Large intestine (tissue), 12 donors: ENCODE measurements at places on chromosomes 16 and 17. TPM values are rescaled to one million over a fixed set of nuclear protein-coding genes. Genes with fewer than 3 reads are reported as not detected.
A peak's percentile ranks its signal among the peaks of the same experiment; 100 is the strongest.

GRCh38 chr16:88921591-88921990 is 55.1 kb upstream of the PABPN1L start:
- no peak overlapping the region for H3K27ac ChIP-seq
- H3K36me3 ChIP-seq: no peaks in the 10 kb centered on the region
- H3K4me3 ChIP-seq: no peak overlapping the region
- no peak for DNase-seq
- peaks cover 6% of the 10 kb centered on the region for H3K4me1 ChIP-seq

SEZ6 gene
- 4.6 TPM for polyA plus RNA-seq

IL17C gene
- polyA plus RNA-seq: not detected

DNA sequence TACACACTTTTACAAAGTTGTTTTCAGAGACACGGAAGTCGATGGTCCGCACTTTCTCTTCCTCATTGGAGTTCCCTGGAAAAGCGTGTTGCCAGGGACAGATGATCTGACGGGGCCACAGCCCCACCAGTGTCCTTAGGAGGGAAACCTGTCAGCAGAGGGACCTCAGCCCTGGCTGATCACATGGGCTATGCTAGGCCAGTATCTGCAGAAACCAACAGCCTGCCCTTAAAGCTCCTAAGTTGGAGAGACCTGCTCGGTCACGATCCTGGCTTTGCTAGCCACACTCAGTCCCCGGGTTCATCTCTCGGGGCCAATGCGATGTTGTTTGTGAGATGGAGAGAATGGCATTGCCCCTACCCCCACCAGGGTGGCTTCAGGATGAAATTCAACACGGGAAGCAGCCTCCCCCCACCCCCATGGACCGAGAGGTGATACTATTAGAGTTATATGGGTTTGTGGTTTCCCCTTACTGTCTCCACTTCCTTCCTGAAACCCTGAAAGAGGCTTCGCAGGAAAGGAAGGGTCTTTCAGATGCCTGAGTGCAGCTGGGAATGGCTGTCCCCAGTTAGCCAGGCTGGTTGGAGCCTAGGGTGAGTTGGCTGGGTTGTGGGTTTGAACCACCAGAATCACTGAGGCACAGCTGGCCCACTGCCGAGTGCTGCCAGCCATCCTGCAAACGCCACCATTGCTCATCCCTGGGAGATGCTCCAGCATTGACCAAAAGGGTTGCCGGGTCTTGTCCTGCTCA is 16.6 kb downstream of the RMI2 start:
- no peak overlapping the region for H3K4me3 ChIP-seq
- no peak overlapping the region for H3K27ac ChIP-seq
- no peaks in the 10 kb centered on the region for H3K27me3 ChIP-seq

GRCh38 chr17:81115749-81116464 is 49.4 kb upstream of the PVALEF start:
- H3K4me1 ChIP-seq: peaks cover 3% of the 10 kb centered on the region
- H3K27me3 ChIP-seq: no peaks in the 10 kb centered on the region
- H3K27ac ChIP-seq: no peak overlapping the region
- H3K36me3 ChIP-seq: peaks cover 51% of the 10 kb centered on the region
- H3K4me3 ChIP-seq: no peak overlapping the region

HCRT gene
- 0.13 TPM for polyA plus RNA-seq

- H3K4me1 ChIP-seq: no peaks in the 10 kb centered on the region
- DNase-seq: no peak
- no peaks in the 10 kb centered on the region for H3K27me3 ChIP-seq
- H3K36me3 ChIP-seq: peaks cover 2% of the 10 kb centered on the region
Measured at GRCh38 chr16:15404792-15405191, 9.2 kb downstream of the MPV17L start.

CCDC144A gene
- 0.34 TPM for polyA plus RNA-seq

- peaks cover 49% of the 10 kb centered on the region for H3K4me1 ChIP-seq
- no peaks in the 10 kb centered on the region for H3K27me3 ChIP-seq
- DNase-seq: no peak
- H3K36me3 ChIP-seq: peaks cover 3% of the 10 kb centered on the region
Measured at GRCh38 chr17:3915581-3915994, 677 bp downstream of the P2RX1 start.

DNA sequence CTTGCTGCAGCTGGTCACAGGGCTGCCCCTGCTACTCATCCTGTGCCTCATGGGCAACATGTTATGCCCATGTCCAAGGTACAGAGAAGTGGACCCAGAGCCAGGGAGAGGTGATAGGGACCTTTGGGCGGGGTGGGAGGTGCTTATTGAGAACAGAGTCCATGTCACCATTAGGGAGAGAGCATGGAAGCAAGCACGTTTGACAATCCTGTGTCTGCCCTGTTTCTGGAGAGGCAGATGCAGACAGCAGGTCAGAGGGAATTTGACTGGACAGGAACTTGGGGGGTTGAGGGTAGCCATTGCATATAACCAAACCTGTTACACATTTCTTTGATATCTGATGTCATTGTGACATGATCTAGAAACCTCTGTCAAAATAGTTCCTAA is 14.3 kb upstream of the ARL4D start:
- peaks cover 30% of the 10 kb centered on the region for H3K4me1 ChIP-seq
- no peak overlapping the region for H3K4me3 ChIP-seq
- no peaks in the 10 kb centered on the region for H3K36me3 ChIP-seq
- DNase-seq: peak; percentile 95
- no peaks in the 10 kb centered on the region for H3K27me3 ChIP-seq

- no peak overlapping the region for H3K27ac ChIP-seq
- no peak overlapping the region for H3K4me3 ChIP-seq
- H3K4me1 ChIP-seq: no peaks in the 10 kb centered on the region
- no peaks in the 10 kb centered on the region for H3K27me3 ChIP-seq
Measured at GRCh38 chr16:76373998-76374397, 96.8 kb downstream of the CNTNAP4 start.

DNA sequence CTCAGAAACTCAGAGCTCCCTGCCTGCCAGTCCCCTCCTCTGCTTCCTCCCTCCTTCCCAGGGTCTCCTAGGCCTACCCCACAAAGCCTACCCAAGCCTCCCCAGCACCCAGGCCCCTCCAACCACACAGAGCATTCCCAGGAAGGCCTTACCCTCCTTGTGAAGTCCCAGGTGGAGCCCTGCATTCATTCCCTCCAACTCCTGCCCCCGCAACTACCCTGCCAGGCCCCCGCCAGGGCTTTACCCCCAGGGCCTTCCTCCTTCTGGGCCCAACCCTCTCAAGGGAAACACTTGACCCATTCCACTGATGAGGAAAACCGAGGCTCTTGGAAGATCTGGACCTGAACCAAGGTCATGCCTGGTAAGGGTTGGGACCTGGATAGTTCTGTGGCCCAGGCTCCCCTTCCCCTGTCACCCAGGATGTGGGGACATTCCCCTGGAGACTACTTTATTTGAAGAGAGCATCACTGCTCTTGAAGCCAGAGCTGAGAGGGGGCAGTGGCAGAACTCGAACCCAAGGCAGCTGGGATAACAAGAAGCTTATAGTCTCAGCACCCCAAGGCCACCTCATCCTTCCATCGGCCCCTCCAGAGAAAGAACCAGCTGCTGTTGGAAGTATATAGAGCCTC is 12.5 kb downstream of the PLLP start:
- no peak overlapping the region for H3K4me3 ChIP-seq
- peaks cover 67% of the 10 kb centered on the region for H3K4me1 ChIP-seq
- DNase-seq: no peak
- H3K27me3 ChIP-seq: no peaks in the 10 kb centered on the region
- peaks cover 9% of the 10 kb centered on the region for H3K36me3 ChIP-seq

GRCh38 chr17:7817643-7817964 is 16.4 kb upstream of the KDM6B start:
- H3K27me3 ChIP-seq: no peaks in the 10 kb centered on the region
- DNase-seq: no peak
- no peaks in the 10 kb centered on the region for H3K4me1 ChIP-seq
- no peaks in the 10 kb centered on the region for H3K36me3 ChIP-seq

- DNase-seq: no peak
- H3K36me3 ChIP-seq: peaks cover 22% of the 10 kb centered on the region
- H3K27me3 ChIP-seq: no peaks in the 10 kb centered on the region
- H3K4me1 ChIP-seq: peaks cover 42% of the 10 kb centered on the region
- peak overlapping the region; percentile 94 for H3K4me3 ChIP-seq
- peak overlapping the region; percentile 96 for H3K27ac ChIP-seq
Measured at GRCh38 chr16:25013751-25014499, 1.2 kb downstream of the ARHGAP17 start.

NPIPB8 gene
- polyA plus RNA-seq: 2.5 TPM

SLC47A1 gene
- 1.1 TPM for polyA plus RNA-seq

DNA sequence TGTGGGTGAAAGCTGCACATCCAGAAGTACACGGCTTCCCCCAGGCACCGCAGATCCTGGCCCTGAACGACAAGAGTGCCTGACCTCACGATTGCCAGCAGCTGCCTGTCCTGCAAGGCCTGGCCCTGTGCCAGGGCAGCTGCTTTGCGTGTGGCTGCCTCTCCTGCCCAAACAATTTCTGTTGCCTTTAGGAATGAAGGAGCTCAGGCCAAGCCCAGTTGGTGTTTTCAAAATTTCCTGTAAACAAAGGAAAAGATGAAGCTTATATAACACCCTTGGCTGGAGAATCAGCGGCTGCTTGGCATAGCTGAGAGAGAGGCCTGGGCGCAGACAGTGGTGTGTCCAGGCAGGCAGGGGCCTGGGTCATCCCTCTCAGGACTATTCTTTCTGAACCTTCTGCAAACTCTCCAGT is 11.7 kb upstream of the SLC47A2 start:
- H3K36me3 ChIP-seq: no peaks in the 10 kb centered on the region
- H3K4me3 ChIP-seq: no peak overlapping the region
- peak; percentile 47 for DNase-seq
- peak overlapping the region; percentile 8 for H3K27ac ChIP-seq

DNA sequence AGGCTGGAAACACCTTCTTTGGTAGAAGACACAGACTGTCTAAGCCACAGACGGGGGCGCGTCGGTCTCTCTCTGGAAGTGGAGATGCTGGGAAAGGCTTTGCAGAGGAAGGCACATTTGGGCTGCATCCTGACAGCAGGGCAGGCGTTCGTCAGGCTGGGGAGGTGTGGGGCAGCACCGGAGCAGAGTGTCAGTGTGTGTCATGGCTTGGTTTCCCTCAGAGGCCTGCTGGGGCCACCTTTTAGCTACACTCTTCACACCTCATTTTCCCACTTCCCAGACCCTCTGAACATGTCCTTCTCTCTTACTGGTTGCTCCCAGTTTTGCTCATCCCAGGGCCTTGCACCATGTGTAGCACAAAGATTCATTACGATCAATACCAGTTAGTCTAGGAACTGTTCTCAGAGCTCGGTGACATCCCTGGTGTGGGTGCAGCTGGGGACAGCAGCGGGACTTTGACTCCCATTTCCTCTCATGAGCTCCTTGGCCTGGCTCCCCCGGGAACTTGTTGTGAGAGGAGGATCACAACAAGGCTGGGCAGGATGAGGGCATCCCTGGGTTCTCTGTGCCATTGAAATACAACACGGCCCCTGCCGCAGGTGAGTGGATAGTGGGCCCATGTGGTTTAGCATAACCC is 33.1 kb downstream of the SMARCE1 start:
- peaks cover 14% of the 10 kb centered on the region for H3K4me1 ChIP-seq
- H3K4me3 ChIP-seq: no peak overlapping the region
- H3K36me3 ChIP-seq: no peaks in the 10 kb centered on the region
- H3K27me3 ChIP-seq: peaks cover 2% of the 10 kb centered on the region
- no peak for DNase-seq

DNA sequence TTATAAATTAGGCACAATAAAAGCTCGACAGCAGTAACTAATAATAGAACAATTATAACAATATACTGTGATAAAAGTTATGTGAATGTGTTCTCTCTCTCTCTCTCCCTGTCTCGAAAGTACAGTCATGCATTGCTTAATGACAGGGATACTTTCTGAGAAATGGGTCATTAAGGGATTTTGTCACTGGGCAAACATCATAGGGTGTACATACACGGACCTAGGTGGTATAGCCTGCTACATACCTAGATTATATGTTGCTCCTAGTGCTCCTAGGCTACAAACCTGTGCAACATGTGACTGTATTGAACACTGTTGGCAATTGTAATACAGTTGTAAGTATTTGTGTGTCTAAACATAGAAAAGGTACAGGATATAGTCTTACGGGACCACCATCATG is 6.9 kb downstream of the ZNRF1 start:
- no peak for DNase-seq
- peaks cover 3% of the 10 kb centered on the region for H3K36me3 ChIP-seq
- peaks cover 3% of the 10 kb centered on the region for H3K27me3 ChIP-seq
- H3K4me3 ChIP-seq: no peak overlapping the region

TBC1D28 gene
- polyA plus RNA-seq: not detected

LRRC37A gene
- 6.2 TPM for polyA plus RNA-seq

KRTAP3-2 gene
- not detected for polyA plus RNA-seq

BCL6B gene
- polyA plus RNA-seq: 7.2 TPM

C17orf67 gene
- 1.0 TPM for polyA plus RNA-seq

DNA sequence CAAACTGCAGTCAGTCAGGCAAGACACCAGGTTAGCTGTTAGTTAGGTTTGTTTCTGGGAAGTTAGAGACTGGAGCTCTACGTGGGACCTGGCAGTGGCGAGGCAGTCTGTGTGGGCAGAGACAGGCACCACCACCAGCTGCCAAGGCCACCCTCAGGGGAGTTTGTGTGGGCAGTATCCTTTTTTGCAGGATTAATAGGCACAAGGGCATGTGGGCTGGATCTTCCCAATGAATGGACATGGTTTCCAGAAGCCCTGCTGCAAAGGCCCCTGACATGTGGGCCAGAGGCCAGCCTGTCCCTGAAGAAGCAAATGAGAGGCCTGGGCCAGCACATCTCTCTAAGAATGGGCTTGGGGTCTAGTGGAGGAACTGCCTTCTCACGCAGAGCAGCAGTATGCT is 19.2 kb upstream of the SREBF1 start:
- H3K4me1 ChIP-seq: peaks cover 54% of the 10 kb centered on the region
- H3K27me3 ChIP-seq: no peaks in the 10 kb centered on the region
- H3K27ac ChIP-seq: peak overlapping the region; percentile 77
- no peak for DNase-seq
- H3K36me3 ChIP-seq: no peaks in the 10 kb centered on the region
- no peak overlapping the region for H3K4me3 ChIP-seq

DNA sequence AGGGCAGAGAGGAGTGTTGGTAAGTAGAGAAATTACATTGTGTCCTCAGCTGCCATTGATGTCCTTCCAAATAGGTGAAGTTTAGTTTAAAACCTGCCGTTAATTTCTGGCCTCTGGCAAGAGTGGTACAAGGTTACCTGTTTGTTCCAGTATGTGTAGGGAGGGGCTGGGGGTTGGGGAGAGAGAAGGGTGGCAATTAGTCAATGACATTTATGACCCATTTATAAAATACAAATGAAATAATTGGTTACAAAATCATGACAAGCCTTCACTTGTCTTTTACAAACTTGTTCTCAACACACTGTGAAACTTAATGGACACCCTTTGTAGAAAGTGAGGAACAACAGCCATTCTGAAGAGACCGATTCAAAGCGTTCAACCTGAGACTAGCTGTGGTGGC is 281.0 kb downstream of the FTO start:
- DNase-seq: no peak
- H3K4me3 ChIP-seq: no peak overlapping the region
- no peaks in the 10 kb centered on the region for H3K27me3 ChIP-seq
- no peaks in the 10 kb centered on the region for H3K36me3 ChIP-seq

EPX gene
- 0.24 TPM for polyA plus RNA-seq

DNA sequence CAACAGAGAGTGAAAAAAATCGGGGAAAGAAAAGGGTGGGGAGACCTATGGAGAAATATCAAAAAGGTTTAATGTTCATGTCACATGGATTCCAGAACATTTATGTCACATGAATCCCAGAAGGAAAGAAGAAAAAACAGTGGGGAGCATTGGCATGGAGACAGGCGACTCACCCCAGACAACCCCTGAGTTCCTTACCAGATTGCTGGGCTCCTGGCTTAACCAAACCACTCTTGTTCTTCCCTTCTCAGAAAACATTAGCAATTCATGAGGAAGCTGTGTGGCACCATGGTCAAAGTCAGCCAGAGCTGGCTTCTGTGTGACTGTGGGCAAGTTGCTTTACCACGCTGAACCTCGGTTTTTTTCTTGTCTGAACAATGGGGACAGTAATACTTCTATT is 49.6 kb upstream of the CLEC19A start:
- DNase-seq: no peak
- peaks cover 3% of the 10 kb centered on the region for H3K36me3 ChIP-seq
- H3K4me3 ChIP-seq: no peak overlapping the region
- H3K27me3 ChIP-seq: no peaks in the 10 kb centered on the region
- no peak overlapping the region for H3K27ac ChIP-seq
- H3K4me1 ChIP-seq: no peaks in the 10 kb centered on the region
